ENCODE measurements at places on chromosomes 13 and 19. TPM values are rescaled to one million over a fixed set of nuclear protein-coding genes. Genes with fewer than 3 reads are reported as not detected.

CLEC17A gene
- 0.42 TPM for total RNA-seq

GFY gene
- not detected for total RNA-seq

DNA sequence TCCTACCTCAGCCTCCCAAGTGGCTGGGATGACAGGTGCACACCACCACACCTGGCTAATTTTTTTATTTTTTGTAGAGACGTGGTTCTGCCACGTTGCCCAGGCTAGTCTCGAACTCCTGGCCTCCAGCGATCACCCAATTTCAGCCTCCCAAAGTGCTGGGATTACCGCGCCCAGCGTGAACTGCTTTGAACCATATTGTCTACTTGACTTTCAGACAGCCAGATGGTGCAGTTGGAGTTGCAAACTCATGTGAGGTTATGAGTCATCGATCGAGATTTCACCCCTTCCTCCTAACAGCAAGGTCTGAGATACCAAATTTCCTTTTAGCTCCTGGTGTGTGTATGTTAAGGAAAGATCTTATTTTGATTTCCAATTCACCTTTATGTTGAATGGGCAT is 2.7 kb downstream of the SLC27A1 start:
- peak; percentile 75 for DNase-seq

GRCh38 chr19:44740351-44740824 is 8.1 kb upstream of the BCL3 start:
- no peak for DNase-seq

EHD2 gene
- 9.7 TPM for total RNA-seq

TPRX2 gene
- not detected for total RNA-seq

C19orf38 gene
- not detected for total RNA-seq

MEDAG gene
- not detected for total RNA-seq

ZNF649 gene
- 9.0 TPM for total RNA-seq

DNA sequence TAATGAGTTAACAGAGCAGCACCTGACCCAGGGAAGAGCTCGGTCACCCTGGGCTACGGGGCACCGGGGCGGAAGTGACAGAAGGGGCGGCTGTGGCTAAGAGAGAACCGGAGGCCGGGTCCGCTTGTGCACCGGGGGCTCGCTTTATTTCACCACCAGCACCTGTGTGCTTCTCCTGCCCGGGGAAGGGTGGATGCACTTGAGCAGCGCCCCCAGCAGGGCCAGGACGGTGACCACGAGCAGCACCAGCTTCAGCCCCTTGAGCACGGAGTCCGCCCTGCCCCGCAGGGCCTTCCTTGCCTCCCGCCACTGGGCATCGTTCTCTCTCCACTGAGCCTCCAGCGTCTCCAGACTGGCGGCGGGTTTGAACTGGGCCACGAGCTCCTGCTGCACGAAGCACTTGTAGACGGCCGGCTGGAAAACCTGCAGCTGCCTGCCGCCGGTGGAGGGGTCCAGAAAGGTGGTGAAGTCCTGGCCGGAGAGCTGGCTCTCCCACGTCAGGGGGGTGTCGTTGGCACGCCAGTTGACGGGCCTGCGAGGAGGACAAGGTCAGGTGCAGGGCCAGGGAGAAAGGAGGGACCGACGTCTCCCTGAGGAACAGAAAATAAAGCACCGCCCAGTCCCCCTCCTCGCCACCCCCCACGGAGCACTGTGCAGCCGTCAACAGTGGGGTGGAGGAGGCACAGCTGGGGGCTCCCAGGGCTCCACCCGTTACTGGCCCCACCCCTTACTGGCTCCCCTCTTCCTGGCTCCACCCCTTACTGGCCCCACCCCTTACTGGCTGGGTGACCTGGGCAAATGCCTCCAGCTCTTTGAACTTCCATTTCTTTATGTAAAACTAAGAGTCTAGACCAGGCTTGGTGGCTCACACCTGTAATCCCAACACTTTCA is 3.6 kb downstream of the FAM187B start:
- DNase-seq, result no peak

DNA sequence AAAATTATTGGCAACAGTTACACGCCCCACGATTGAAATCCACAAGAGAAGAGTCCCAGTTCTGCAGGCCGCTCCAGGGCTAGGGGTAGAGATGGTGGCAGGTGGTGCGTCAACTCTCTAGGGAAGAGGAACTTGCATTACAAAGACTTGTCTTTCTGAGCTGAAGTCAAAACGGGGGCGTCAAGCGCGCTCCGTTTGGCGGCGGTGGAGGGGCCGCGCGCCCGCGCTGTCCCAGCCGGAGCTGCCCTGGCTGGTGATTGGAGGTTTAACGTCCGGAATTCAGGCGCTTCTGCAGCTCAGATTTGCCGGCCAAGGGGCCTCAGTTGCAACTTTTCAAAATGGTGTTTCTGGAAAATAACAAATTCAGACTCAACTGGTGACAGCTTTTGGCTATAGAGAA is 38.9 kb downstream of the SOX1 start:
- no peak for DNase-seq

PNMA8A gene
- total RNA-seq, result 4.6 TPM

SLAIN1 gene
- 6.7 TPM for total RNA-seq

Measured in Daoy (cell line).